ENCODE measurements at places on chromosomes 12 and 14.

DNA sequence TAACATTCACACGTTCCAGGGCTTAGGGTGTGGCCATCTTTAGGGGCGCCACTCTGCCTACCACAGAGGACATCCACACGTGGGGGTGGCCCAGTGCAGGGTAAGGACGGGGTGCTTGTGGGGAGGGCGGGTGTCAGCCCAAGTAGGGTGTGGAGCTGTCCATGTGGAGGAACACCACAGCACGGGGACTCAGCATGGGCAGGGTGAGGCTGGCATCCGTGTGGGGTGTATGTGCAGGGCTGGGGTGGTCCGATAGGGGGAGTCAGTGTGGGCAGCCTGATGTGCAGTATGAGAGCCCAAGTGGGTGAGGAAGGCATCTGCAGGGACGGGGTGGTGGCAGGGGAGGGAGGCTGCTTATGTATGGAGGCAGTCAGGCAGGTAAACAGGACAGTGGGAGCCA lies 17.7 kb downstream of the PSMC1 start:
- no peak for DNase-seq

DNA sequence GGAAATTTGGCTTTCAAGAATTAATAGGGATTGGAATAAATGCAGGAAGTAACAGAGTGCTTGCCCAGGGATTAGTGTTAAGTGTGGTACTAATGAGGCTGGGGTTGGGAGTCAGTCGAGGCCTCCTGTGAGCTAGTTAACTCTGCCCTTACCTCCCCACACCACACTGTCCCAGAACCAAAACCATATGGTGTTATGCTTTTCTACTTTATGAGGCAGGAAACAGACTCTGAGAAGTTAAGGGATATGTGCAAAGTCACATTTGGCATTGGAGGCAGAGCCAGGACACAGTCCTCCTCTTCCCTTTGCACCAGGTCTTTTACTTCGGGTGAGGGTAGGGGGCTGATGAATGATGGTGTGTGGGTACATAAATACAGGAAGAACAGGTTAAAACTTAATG lies 41.9 kb downstream of the PELI2 start:
- DNase-seq, result no peak

- no peak for DNase-seq
Observed at GRCh38 chr12:111792155-111792855, 25.6 kb downstream of the ALDH2 start.

DNA sequence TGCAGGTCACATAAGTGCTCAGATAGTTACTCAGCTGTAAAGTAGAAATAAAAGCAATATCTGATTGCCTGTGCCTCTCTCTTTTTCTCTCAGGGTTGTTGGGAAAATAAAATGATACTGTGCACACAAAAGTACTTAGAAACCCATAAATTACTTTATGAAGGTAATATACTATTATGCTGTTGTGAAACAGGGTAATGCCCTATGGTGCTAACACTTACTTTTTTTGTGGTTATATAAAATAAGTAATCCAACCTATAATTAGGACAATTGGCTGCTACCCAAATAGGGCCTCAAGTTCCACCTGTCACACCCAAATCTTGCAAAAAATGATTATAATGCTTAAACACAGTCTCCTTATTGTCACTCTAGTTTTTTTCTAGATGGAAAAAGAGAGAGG lies 50.6 kb downstream of the DAAM1 start:
- DNase-seq, result no peak

DNA sequence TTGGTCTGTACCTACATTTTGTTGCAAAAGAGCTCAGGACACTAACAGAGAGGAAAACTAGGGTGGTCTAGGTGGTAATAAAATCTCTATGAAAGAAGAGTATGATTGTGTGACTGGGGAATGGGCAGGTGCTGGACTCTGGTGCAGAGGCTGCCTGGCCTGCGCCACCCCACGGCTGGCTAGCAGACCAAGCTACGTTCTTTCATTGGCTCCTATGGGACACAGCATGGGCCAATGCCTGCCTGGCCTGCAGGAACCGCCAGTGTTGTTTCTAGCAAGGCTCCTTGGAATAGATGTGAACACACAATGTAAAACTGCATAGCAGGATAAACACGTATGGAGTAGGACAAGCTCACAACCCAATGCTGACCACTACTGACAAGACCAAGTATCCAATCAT lies 51.7 kb upstream of the CORO1C start:
- DNase-seq, result no peak

DNA sequence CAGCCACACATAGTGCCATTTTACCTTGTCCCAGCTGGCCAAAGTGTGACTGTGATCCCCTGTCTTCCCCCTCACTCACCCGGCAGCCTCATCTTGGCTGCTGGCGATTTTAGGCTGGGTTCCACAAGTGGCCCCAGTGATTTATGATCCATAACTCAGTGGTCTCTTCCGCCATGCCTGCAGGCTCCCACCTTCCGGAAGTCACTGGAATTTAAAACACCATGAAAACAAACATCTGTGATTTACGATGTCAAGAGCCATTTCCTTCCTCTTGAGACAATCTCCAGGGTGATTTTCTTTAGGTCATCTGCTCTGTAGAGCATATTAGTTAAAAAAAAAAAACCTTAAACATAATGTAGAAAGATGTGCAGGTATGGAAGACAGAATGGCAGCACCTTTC lies 282.3 kb downstream of the CACNA1C start:
- no peak for DNase-seq

DNA sequence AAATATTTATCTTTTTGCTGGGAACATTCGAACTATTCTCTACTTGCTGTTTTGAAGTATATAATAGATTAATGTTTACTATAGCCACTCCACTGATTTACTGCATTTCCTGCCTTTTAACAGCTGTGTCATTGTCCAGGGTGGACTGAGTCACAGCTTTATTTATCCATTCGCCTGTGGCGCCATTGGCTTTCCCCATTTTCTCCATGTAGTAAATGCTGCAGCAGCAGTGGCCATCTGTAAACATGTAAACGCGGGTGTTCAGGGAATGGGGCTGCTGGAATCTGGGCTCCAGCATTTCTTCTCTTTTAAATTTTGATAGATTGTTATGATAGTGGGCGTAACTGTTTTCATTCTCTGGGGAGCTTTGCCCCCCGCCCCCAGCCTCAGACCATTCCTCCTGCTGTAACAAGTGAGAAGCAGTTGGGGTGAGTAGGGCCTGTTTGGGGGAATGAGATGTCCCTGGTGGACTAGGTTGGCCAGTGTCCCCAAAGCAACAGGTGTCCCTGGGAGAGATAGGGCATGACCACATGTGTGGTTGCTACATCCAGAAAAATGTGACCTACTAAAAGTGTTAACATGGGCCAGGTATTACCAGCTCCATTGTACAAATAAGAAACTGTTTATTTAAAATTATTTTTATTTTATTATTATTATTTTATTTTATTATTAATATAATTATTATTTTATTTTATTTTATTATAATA lies 32.9 kb downstream of the RIN3 start:
- no peak for DNase-seq

Measured in Karpas-422 (cell line).